ENCODE measurements at places on chromosomes 5 and 9.

GRCh38 chr5:173420108-173420507 is 91.9 kb upstream of the STC2 start:
- no peak for DNase-seq

- DNase-seq, result no peak
Observed at GRCh38 chr9:22055090-22055489, 46.0 kb upstream of the CDKN2B start.

GRCh38 chr9:134863306-134863902 is 17.2 kb upstream of the FCN2 start:
- DNase-seq, result no peak

GRCh38 chr5:180589771-180590542 is 1.3 kb downstream of the SCGB3A1 start:
- no peak for DNase-seq

DNA sequence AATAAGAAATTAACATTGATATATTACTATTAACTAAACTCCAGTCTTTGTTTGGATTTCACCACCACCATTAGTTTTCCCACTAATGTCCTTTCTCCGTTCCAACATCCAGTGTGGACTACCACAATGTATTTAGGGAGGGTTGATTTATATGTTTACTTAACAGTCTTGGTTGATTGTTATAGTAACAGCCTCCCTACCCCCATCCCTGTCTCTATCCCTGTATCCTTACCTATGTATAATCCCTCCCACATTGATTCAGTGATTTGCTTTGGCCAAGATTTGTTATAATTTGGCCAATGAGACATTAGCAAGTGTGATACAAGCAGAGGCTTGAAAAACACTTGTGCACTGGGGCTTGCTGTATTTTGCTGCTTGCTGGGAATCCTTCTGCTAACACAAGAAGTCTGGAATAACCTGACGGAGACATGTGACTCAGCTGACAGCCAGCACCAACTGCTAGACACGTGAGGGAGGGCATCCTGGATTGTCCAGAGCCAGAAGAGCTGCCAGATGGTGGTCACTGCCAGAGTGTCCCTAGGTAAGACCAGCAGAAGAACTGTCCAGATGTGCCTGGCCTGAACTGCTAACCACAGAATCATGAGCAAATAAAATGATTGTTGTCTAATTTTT is 51.2 kb upstream of the TCF7 start:
- no peak for DNase-seq

GRCh38 chr5:97022898-97023297 is 87.0 kb downstream of the LNPEP start:
- no peak for DNase-seq

- no peak for DNase-seq
Observed at GRCh38 chr9:101495810-101496209, 37.8 kb upstream of the RNF20 start.

- no peak for DNase-seq
Observed at GRCh38 chr5:83368319-83368718, 103.2 kb upstream of the VCAN start.

- DNase-seq, result no peak
Observed at GRCh38 chr5:9869616-9870288, 239.6 kb upstream of the TAS2R1 start.

GRCh38 chr9:92665836-92666235 is 4.1 kb downstream of the IPPK start:
- DNase-seq, result no peak

- no peak for DNase-seq
Observed at GRCh38 chr9:125089331-125089730, 54.0 kb downstream of the SCAI start.

- no peak for DNase-seq
Observed at GRCh38 chr5:9582406-9582805, 36.5 kb upstream of the SEMA5A start.
